ENCODE measurements at places on chromosomes 7 and 10. TPM values are rescaled to one million over a fixed set of nuclear protein-coding genes. Genes with fewer than 3 reads are reported as not detected.

Gene PAPOLB
- total RNA-seq = 0.06 TPM

Gene GRB10
- total RNA-seq = 57.8 TPM

Gene ITPRID1
- total RNA-seq = not detected

Gene ANKRD1
- total RNA-seq = not detected

- no peak for DNase-seq
Measured at GRCh38 chr7:110253093-110253492, 837.8 kb upstream of the LRRN3 start.

- no peak for DNase-seq
Measured at GRCh38 chr10:124967255-124967654, 25.3 kb downstream of the ZRANB1 start.

DNA sequence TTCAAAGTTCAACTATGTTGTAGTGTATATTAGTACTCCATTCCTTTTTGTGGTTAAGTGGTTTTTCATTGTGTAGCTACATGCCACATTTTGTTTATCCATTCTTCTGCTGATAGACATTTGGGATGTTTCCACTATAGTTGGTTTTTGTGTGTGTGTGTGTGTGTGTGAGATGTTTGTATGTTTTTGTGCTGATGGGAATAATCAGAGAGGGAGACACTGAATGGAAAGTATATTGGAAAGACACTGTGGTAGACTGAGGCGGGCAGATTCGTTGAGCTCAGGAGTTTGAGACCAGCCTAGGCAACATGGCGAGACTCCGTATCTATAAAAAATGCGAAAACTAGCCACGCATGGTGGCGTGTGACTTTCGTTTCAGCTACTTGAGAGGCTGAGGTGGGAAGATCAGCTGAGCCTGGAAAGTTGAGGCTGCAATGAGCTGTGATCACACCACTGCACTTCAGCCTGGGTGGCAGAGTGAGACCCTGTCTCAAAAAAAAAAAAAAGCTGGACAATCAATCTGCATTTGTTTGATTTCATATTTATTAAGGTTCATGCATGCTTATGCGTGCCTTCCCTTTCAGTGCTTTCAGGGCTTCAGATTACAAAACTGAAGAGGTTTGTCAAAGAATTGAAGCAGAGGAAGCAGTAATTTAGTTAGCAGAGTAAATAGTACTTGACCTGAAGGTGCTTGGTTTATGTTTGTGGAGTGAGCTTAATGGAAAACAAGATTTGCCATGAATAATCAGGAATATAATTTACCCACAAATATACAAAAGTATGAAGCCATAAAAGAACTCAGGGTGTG lies 14.7 kb downstream of the SEC24C start:
- DNase-seq = no peak

DNA sequence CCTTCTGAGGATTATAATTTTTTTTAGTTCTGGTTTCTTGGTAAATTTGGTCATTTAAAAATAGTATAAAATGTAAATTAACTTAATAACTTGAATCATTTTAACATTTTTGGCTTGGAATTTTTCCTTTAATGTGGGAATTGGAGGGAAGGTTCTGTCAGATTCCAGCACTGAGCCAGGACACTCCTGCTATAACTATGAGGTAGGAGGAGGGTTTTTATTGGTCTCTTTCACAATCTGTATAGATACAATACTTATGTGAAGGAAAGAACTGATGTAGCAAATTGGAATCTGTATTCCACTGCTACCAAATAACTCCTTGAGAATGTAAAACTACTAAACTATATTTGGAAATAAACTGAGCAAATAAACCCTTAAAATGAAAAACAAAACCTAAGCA lies 3.2 kb downstream of the PRKG1 start:
- DNase-seq = no peak

All from kidney (tissue), 22 donors.